Caco-2 (cell line): ENCODE measurements at places on chromosomes 11 and 22. TPM values are rescaled to one million over a fixed set of nuclear protein-coding genes. Genes with fewer than 3 reads are reported as not detected.

Gene USH1C
- total RNA-seq: 101 and 113 TPM in 2 replicates

DNA sequence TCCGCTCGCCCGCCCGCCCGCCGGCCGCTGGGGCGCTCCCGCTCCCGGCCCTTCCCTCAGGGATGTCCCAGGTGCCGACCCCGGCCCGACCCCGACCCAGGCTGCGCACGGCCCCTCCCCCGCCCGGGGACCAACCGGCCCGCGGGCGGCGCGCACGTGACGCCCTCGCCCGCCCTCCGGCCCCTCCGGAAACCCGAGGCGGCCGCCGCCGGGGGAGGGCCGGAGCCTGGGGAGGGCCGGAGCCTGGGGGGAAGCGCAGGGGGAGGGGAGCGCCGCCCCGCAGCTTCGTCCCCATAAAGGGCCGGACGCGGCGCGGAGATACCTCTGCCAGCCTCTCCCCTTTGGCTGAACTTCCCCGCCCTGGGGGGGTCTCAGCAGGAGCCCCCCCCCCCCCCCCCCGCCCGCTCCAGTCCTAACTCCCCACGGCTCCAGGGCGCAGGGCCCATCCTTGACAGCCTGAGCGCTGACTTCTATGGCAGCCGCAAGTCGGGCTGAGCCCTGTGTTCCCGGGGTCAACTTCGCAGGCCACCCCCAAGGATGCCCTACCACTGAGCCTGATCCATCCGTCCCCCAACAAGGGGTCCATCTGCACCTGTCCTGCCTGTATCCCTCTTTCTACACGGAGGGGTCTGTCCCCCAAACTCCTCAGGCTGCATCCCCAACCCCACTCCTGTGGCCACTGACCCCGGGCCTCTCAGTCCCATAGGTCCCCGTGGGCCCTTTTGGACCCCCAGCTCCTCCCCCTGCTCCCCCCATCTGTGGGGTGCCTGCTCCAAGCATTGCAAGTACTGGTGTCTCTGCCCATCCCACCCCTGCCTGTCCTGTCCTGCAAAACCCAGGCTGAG is at the start of gene MAPK12:
Gene MAPK12, minus strand, starts transcription at position 69 of the 845 bp plus-strand sequence. CDS start 174 bp downstream, outside the sequence.
- DNase-seq: peak; percentile 78

GRCh38 chr22:36445158-36445668 is 36.2 kb downstream of the TXN2 start:
- DNase-seq: no peak

DNA sequence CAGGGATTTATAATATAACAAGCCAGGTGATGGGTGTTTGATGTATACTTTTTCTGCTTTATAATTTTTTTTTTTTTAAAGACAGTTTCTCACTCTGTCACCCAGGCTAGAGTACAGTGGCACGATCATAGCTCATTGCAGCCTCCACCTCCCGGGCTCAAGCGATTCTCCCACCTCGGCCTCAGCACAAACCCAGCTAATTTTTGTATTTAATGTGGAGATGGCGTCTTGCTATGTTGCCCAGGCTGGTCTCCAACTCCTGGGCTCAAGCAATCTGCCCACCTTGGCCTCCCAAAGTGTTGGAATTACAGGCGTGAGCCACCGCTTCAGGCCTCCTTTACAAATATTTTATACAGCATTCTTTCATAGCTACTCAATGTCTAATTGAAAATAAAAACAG is 48.6 kb downstream of the MORC2 start:
- no peak for DNase-seq

DNA sequence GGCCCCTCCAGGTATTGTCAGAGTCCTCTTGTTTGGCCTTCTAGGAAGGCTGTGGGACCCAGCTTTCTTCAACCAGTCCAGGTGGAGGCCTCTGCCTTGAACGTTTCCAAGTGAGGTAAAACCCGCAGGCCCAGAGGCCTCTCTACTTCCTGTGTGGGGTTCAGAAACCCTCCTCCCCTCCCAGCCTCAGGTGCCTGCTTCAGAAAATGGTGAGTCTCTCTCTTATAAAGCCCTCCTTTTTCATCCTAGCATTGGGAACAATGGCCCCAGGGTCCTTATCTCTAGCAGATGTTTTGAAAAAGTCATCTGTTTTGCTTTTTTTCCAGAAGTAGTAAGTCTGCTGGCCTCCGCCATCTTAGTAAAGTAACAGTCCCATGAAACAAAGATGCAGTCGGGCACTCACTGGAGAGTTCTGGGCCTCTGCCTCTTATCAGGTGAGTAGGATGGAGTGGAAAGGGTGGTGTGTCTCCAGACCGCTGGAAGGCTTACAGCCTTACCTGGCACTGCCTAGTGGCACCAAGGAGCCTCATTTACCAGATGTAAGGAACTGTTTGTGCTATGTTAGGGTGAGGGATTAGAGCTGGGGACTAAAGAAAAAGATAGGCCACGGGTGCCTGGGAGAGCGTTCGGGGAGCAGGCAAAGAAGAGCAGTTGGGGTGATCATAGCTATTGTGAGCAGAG is at the start of gene CD3E:
Gene CD3E, plus strand, starts transcription at position 163 of the 681 bp plus-strand sequence. Its CDS starts 223 bp downstream, at position 386.
- DNase-seq: no peak

GRCh38 chr11:86388198-86388597 is 13.5 kb downstream of the CCDC81 start:
- peak; percentile 28 for DNase-seq
